ENCODE measurements at places on chromosomes 1 and 21.

GRCh38 chr21:16004086-16004485 is 274.3 kb downstream of the USP25 start:
- no peak for DNase-seq

DNA sequence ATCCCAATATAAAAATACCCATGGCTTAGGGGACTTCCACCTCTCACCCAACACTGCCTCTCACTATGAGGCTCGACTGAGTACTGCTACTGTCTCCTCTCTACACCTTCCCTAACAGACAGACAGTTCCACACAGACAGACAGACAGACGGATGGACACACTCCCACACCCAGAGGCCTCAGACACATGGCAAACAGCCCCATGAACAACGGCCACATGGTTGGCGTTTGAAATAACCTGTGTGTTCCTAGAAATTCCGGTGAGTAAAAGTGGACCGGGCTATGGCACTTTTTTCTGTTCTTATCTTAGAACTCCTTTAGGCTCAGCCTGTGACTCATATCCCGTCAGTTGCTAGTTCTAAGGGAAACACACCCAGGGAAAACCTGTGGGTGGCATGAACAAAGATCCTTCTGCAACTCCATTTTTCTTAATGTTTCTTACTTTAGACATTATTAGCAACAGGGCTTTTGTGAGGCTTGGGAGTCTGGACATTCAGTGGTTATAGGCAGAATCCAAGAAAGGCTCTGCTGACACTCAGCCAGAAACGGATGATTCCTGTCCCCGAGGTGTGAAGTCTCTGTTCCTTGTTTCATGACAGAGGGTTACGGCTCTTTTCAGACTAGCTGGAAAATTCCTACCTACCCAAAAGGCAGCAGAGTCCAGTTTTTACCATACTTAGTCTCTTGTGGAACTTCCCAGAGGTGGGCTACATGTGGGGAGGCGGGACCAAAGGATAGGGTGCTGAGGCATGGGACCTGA is 90.5 kb upstream of the TLR5 start:
- no peak for DNase-seq

GRCh38 chr1:9075022-9075421 is 5.6 kb upstream of the SLC2A5 start:
- no peak for DNase-seq

- DNase-seq = no peak
Measured at GRCh38 chr1:76998582-76999223, 131.4 kb downstream of the ST6GALNAC5 start.

DNA sequence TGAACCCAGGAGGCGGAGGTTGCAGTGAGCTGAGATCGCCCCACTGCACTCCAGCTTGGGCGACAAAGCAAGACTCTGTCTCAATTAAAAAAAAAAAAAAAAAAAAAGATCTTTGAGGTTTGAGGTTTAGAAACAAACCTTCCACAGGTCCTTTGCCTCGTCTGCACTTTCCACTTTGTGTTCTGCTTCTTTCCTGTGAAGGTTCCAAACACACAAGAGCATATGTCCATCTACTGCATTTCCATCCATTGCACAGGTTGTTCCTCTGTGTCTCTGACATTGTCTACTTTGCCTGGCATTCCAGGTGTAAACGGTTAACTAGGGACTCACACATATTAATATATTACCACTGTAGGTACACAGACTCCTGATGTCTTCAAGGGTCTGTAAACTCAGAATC is 40.1 kb downstream of the DSTYK start:
- DNase-seq = no peak

- no peak for DNase-seq
Measured at GRCh38 chr1:29379443-29380073, 143.2 kb downstream of the PTPRU start.

DNA sequence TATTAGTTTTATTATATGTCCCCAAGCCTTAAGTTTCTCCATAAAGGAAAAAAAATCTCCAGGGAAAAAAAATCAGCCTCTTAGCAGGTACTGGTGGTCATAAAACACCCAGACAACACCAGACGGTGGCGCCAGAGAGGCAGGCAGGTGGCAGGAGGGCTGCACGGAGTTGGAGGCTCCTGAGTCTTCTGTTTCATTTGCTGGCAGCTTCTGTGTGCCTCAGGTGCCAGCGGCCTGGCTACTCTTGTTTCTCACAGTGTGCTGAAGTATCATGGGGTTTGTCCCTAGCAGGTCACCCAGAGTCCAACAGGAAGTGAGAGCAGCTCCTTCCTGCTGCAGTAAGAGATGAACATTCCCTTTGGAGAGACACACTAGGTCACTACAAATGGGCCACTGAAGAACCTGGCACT is 123.3 kb upstream of the GADD45A start:
- DNase-seq = peak; percentile 69
